ENCODE measurements at places on chromosomes 7 and 10.

GRCh38 chr10:101965075-101965765, 90.8 kb downstream of the ARMH3 start:
- DNase-seq: no peak

- DNase-seq: no peak
These were observed 109.4 kb upstream of the ADAM12 start for GRCh38 chr10:126497672-126498071.

DNA sequence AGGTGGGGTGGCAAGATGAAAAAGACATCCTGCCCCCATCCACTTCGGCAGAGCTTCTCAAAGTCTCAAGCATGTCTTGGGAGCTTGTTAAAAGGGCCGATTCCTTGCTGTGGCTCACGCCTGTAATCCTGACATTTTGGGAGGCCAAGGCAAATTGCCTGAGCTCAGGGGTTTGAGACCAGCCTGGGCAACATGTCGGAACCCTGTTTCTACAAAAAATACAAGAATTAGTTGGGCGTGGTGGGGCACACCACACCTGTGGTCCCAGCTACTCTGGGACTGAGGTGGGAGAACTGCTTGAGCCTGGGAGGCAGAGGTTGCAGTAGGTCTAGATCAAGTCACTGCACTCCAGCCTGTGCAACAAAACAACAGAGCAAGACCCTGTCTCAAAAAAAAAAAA, 14.5 kb downstream of the TRIM8 start:
- no peak for DNase-seq

GRCh38 chr7:134890246-134891240, 95.8 kb upstream of the AGBL3 start:
- DNase-seq: no peak

GRCh38 chr7:57203161-57203791, 71.0 kb upstream of the ZNF479 start:
- DNase-seq: no peak

GRCh38 chr10:127694580-127695193, 42.3 kb upstream of the FOXI2 start:
- peak; percentile 48 for DNase-seq

GRCh38 chr10:17910125-17910789, 41.5 kb upstream of the SLC39A12 start:
- peak; percentile 25 for DNase-seq

DNA sequence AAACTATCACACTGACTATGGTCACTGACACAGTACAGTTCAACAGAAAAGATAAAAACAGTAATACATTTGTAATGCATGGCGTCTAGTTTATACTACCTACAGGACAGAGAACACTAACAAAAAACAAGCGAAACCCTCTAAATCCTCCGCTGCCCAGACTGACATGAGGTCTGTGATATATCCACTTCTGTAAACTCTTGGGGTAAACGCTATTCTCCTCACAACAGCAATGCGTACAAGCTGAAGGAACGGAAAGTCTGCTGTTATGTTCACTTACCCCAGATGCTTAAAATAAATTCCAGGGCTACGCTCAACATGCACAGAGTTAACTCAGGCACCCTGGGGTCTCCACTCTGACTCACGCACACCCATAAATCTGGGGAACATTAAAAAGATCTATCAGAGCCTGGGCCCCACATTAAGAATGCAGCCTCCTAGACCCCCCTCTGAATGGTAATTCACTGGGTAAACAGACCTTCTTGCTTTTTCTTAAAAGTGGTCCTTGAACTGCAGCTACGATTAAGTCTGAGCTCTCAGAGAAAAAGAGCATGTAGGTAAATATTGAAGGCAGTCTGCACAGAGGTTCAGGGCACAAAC, 105.6 kb downstream of the CTBP2 start:
- no peak for DNase-seq

- no peak for DNase-seq
These were observed 89.2 kb downstream of the ZNF365 start for GRCh38 chr10:62463364-62463763.

DNA sequence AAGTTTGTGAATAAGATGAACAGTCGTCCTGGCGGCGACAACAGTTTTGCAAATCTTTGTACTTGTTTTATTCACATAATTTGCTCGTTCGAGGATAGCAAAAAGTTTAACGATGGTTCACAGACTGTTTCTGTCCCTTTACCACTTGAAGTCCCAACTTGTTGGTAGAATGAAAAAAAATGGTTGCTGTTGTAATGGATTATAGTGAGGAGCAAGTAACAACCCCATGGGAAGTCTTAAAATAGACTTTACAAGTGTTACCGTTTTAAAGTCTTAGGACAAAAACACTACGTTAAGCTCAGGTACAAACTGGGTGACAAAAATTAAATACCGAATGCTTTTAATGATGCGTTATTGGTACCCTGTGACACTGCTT, 589 bp downstream of the LSM8 start:
- no peak for DNase-seq

All from germinal center (tissue), 1 donor.